ENCODE measurements at places on chromosomes 6 and 20. TPM values are rescaled to one million over a fixed set of nuclear protein-coding genes. Genes with fewer than 3 reads are reported as not detected.

TDRD6 gene
- total RNA-seq: not detected

MPIG6B gene
- total RNA-seq: not detected

RIPOR3 gene
- total RNA-seq: 92.5 TPM

POU3F2 gene
- not detected for total RNA-seq

ZSCAN9 gene
- total RNA-seq: 14.4 TPM

SLC4A11 gene
- 144 TPM for total RNA-seq

CCN2 gene
- 155 TPM for total RNA-seq

CALHM4 gene
- not detected for total RNA-seq

AKAP12 gene
- total RNA-seq: 267 TPM

DOK5 gene
- total RNA-seq: 0.18 TPM

GTSF1L gene
- not detected for total RNA-seq

RBM39 gene
- total RNA-seq: 282 TPM

MRAP2 gene
- total RNA-seq: 2.5 TPM

SPACA1 gene
- not detected for total RNA-seq

HCK gene
- total RNA-seq: 0.98 TPM

CDKAL1 gene
- total RNA-seq: 14.5 TPM

ABHD16A gene
- total RNA-seq: 47.2 TPM

TMEM244 gene
- not detected for total RNA-seq

Measured in Panc1 (cell line).